Psoas muscle (tissue), 8 donors: ENCODE measurements at places on chromosomes 5 and 9.

DNA sequence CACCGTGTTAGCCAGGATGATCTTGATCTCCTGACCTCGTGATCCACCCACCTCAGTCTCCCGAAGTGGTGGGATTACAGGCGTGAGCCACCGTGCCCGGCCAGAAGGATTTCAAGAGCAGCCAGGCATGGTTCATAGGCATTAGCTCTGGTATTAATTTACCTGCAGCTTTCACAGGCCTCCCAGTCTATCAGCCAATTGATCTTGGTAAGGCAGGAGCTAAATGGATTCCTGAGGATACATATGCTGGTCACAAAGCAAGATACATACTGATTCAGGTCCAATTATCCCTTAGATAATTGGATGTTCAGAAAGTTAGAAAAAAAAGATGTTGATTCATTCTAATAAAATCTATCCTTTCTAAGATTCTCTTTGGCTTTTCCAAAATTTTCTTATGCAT lies 487.1 kb downstream of the TLE1 start:
- no peak for DNase-seq

DNA sequence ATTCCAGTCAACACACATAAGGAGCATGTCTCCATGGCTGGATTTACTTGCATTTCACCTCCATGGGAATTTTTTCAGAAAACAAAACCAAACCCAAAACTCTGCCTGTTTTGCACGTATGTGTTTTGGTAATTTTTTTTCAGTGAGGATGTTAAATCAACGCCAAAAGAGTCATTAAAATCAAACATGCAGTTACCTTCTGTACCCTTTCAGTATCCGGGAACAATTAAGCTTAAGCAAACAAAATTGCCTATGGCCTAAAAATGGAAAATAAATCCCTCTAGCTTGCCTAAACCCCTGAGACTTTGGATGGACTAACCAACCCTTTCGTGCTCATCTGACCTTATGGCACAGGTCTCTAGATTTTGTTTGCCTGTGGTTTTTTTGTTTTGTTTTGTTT lies 209.2 kb upstream of the KLF4 start:
- no peak for DNase-seq

GRCh38 chr5:59348189-59348588 lies 545.3 kb downstream of the PDE4D start:
- DNase-seq: no peak

DNA sequence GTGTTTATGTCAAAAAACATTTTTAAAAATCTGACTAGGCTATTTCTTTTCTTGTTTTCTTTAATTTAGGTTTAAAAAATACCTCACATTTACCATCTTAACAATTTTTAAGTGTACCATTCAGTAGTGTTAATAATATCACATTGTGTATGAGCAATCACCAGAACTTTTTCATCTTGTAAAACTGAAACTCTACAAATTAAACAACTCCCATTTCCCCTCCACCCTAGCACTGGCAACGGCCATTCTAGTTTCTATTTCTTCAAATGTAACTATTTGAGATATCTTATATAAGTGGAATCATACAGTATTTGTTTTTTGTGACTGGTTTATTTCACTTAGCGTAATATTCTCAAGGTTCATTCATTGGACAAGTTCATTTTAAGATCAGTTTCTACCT lies 27.7 kb downstream of the PLCXD3 start:
- DNase-seq: no peak

DNA sequence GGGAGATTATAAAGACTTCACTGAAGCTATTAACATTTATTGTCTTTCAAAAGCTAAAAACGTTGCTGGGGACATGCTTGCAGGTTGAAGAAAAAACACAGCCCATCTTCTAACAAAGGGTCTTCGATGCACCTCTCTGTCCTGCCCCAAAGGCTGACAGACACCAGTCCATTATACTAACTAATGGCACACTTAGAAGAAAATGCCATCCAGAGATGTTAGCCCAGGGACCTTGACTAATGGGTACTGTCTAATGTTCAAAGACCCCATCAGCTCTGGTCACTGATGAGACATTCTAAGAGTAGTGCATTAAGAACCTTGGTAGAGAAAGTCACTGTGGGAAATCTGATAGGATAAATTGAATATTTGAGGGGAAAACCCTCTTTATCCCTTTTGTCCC lies 124.9 kb downstream of the EBF1 start:
- DNase-seq: no peak

GRCh38 chr5:6875376-6875775 lies 162.1 kb downstream of the TENT4A start:
- DNase-seq: no peak

- peak; percentile 92 for DNase-seq
Measured at GRCh38 chr9:127987103-127987614, 6.4 kb upstream of the EEIG1 start.

- DNase-seq: no peak
Measured at GRCh38 chr5:169627551-169627950, 9.5 kb upstream of the DOCK2 start.

GRCh38 chr5:96936431-96937320 lies 796 bp downstream of the LNPEP start:
- peak; percentile 70 for DNase-seq

DNA sequence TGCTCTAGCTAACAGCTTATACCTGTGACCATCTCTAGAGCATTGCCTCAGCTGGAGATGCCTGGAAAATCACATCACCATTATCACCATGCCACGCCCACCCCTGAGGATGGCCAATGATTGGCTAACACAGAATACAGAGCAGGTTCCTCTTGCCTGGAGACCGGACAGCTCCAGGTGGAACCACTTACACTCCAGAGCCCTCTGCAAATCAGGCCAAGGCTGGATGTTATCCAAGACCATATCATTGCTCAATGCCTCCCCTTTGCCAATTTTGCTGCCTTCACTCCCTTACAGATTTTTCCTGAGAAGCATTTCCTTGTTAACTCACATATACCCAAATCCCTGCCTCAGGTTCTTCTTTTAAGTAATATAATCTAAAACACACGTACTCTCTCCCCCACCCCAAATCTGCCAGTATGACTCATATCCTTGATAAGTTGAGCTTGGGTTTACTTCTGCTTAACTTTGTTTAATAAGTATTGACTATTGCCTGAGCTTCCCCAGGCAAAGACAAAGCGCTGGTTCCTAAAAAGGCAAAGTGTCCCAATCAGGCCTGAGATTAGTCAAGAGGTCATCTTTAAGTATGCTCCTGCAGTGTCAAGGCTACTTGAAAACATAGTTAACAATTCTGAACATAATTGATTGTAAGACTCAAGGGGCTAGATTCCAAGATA lies 309.6 kb downstream of the EPB41L4A start:
- DNase-seq: peak; percentile 19

GRCh38 chr9:129160712-129161533 lies 17.1 kb downstream of the IER5L start:
- no peak for DNase-seq

- no peak for DNase-seq
Measured at GRCh38 chr5:66351813-66352212, 207.7 kb downstream of the SREK1 start.

- DNase-seq: no peak
Measured at GRCh38 chr5:82246960-82247574, 31.1 kb downstream of the RPS23 start.

DNA sequence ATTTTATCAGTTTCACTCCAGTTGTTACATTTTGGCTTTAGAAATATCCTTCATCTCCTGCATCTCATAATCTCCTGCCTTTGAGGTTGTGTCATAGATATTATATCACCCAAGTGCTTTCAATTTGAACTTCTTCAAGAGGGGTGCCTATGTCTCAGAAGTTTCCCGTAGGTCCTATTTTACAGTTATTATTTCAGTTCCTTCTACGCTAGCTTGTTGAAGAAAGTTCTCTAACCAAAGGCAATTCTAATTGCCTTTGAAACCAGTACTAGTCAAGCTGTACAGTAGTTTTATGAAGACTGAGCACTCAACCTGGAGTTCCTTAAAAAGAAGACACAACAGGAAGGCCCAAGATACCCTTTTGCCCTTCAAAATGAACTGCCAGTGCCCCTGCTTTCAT lies 116.4 kb downstream of the ZCCHC7 start:
- no peak for DNase-seq

DNA sequence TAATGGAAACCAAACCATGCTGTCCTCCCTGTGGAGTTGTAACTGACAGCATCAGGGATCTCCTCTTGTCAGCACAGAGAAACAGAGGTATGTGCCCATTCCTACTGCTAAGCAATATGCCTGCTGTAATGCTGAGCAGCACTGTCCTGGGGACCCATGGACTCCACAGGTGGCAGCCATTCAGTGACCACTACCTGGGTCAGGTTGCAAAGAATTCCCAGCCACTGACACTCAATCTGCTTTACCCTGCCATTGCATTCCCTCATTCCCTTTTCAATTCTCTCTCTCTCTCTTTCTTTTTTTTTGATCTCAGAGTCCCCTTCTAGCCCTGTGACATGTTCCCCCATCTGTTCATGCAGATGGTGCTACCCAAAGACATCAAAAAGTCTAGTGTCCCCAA lies 104.1 kb downstream of the GABRB2 start:
- DNase-seq: no peak

DNA sequence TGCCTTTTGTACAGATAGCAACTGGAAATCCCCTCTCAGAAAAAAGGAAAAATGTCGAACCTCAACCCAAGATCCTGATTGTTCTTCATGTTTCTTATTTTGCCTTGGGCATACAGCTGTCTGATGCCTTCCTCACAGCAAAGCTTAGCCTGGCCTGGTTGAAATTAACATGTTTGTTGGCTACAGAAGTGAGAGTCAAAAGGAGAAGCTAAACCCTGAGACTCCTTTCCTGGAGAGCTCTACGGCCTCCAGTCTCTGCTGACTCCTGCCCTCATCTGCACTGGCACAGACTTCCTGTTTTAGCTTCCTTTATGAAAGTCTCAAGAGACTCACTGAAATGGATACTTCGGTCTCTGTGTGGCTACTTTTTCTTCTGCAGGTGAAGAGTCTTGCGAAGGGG lies 186.7 kb downstream of the PARP8 start:
- no peak for DNase-seq

- DNase-seq: no peak
Measured at GRCh38 chr5:180817893-180818674, 15.5 kb upstream of the MGAT1 start.

- peak; percentile 82 for DNase-seq
Measured at GRCh38 chr9:133163504-133164172, at the start of gene GBGT1. Gene GBGT1, minus strand, starts transcription at chr9:133163914. Its CDS starts 1,502 bp downstream, at chr9:133162412.

- DNase-seq: no peak
Measured at GRCh38 chr5:73908395-73908794, 282.4 kb downstream of the ARHGEF28 start.

- DNase-seq: no peak
Measured at GRCh38 chr9:97840521-97840920, 12.5 kb upstream of the FOXE1 start.

DNA sequence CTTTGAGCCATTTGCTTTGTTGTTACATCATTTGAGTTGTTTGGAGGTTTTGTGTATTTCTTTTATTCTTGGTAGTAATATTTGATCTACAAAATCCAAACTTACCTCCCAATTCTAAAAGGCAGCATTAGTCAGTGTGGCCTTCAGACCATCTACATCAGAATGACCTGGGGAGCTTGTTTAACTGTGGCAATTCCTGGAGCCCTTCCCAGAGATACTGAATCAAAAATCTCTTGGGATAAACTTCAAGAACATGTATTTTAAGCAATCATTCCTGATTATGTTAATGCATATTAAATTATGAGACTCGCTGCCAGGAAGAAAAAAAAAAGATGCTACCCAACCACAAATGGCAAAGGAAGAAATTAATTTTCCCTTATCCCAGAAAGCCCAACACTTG lies 268.9 kb upstream of the PDE4D start:
- DNase-seq: no peak

- DNase-seq: no peak
Measured at GRCh38 chr9:96460470-96460869, 10.5 kb downstream of the HABP4 start.

GRCh38 chr5:63228154-63228553 lies 649.5 kb downstream of the LRRC70 start:
- no peak for DNase-seq

DNA sequence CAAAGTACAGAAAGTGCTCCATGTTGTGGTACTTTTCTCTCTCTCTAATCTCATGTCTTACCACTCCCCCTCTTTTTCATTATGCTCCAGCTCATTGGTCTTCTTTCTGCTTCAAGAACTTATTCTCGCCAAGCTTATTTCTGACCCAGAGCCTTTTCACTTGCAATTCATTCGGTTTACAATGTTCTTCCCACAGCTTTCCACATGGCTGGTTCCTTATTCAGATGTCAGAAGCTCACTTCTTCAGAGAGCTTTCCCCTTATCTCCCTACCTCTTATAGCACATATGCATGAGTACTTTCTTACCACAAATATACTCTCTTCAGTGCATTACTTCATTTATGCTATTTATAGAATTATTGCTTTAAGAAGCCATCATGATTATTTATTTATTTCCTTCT lies 338.8 kb upstream of the ATP10B start:
- no peak for DNase-seq

GRCh38 chr5:102666164-102666946 lies 88.8 kb upstream of the PAM start:
- no peak for DNase-seq

GRCh38 chr9:77495834-77496671 lies 152.1 kb downstream of the GNA14 start:
- DNase-seq: no peak

DNA sequence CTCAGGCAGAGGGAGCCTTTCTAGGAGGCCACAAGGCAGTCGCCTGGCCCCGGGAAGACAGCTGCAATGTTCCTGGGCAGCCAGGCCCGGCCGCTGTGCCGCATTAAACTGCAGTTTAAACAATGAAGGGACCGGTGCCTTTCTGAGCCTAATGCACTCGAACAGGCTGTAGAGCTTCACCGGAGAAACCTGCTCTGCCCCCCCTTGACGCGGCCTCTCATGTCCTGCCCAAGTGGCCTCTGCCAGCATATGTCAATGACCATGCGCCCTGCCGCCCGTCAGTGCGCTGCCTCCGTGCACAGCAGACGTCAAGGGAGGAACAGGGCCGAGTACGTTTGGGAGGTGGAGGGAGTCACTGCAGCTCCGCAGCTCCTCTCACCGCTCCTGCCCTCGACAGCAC lies 38.4 kb upstream of the BARHL1 start:
- no peak for DNase-seq

DNA sequence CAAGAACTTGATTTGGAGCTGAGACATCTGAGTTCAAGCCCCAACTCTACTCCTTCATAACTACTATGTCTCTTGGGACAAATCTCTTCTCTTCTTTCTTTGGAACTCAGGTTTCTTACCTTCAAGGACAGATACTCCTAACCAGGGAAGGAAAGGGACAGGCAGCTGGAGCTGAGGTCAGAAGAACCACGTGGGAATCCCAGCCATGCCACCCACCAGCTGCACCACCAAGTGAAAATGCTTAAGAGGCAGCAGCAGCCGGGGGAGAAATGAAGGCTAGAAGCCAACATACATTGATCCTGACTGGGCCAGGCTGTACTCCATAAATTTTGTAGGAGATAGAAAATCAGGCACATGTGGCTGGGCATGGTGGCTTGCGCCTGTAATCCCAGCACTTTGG lies 9.6 kb upstream of the OR5C1 start:
- no peak for DNase-seq
